ENCODE measurements at places on chromosomes 1 and 21. TPM values are rescaled to one million over a fixed set of nuclear protein-coding genes. Genes with fewer than 3 reads are reported as not detected.

- DNase-seq, result peak; percentile 41
These were observed 9.8 kb upstream of the CELSR2 start for GRCh38 chr1:109239409-109240068.

Gene HEYL
- total RNA-seq, result 0.88 TPM

GRCh38 chr21:16460936-16461335 lies 731.2 kb downstream of the USP25 start:
- DNase-seq, result no peak

DNA sequence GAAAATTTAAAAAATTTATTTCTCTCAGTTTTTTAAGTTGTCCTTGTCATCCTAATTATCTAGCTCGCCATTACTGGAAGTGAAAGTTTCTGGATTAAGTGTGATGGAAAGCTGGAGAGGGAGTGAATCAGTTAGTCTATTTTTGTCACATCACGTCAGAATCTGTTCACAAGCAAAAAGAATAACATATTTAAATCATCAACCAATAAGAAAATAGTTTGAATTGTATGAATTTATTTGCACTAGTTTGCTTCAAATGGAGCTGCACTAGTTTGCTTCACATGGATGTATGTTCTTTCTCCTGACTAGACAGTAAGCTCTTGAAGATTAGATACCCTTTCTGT lies 22.8 kb downstream of the PHC2 start:
- DNase-seq, result no peak

GRCh38 chr1:59446257-59446901 lies 149.5 kb downstream of the FGGY start:
- peak; percentile 27 for DNase-seq

- DNase-seq, result no peak
These were observed 96.7 kb downstream of the ABCA4 start for GRCh38 chr1:94024104-94024792.

- no peak for DNase-seq
These were observed 33.0 kb upstream of the HSD17B7 start for GRCh38 chr1:162757476-162757875.

- DNase-seq, result no peak
These were observed 2.9 kb downstream of the ADAMTS1 start for GRCh38 chr21:26842300-26842699.

DNA sequence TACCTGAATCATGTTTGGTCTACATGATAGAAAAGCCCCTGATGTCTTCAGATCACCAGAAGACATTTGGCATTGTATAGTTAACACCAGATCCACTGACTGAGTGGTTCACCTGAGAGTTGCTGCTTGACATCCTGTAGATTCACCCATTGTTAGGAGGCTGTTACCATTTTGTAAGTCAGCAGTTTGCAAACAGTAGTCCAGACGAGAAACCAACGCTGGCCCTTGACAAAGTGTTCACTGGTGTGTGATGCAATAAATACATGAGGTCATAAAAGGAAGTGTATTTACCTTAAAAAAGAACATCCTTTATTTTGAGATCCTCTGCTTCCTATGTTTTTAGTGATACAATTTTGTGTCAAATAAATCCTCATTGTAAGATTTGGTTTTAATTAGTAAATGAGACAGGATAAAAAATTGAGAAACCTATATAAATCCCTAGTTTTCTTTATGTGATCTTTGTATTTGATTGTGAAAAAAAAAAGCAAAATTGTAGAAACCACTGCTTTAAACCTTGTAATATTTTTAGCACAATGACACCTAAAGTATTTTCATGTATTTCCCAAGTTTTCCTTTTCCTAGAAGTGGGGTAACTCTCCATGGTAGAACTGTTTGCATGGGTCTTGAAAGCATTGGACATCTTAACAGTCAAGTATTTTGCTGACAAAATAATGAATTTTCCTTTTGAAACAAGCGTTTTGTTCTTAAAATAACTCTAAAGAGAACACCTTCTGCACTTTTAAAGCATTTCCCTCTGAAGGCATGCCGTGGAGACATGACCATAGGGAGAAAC lies 204.3 kb downstream of the FGGY start:
- DNase-seq, result peak; percentile 16

Gene LDLRAD2
- 0.77 TPM for total RNA-seq

DNA sequence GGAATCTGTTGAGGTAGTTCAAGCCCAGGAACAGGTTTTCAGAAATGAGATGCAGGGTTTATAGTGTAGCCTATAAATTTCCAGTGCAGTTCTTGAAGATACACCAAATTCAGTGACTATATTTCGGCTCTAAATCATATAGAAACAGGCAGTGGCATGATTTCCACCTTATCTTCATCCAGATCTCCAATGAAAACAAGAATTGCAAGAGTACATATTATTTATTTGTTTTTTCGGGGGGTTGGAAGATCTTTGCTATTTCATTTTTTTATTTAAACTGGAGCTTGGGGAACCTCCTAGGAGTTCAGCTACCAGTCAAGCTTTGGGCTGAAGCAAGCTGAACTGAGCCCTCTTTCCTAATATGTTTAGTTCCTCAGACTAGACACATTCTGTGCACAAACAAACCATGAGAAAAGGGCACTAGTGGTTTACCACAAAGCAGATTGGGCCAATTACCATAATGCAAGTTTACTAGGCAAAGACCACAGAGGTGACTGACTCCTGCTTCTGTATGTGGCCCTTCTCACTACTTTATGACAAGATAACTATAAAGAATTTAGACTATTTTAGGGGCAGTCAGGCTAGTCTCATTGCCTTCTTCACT lies 68.5 kb downstream of the RGS2 start:
- DNase-seq, result no peak

- DNase-seq, result peak; percentile 46
These were observed 645 bp downstream of the ATP6V0B start for GRCh38 chr1:43975249-43975961.

GRCh38 chr1:154598871-154599635 lies 8.9 kb downstream of the ADAR start:
- DNase-seq, result no peak

GRCh38 chr21:36859744-36860501 lies 106.5 kb downstream of the HLCS start:
- DNase-seq, result peak; percentile 55

- DNase-seq, result no peak
These were observed 45.4 kb upstream of the SELENON start for GRCh38 chr1:25754470-25755181.

- DNase-seq, result no peak
These were observed 14.0 kb upstream of the SPSB1 start for GRCh38 chr1:9278585-9279153.

DNA sequence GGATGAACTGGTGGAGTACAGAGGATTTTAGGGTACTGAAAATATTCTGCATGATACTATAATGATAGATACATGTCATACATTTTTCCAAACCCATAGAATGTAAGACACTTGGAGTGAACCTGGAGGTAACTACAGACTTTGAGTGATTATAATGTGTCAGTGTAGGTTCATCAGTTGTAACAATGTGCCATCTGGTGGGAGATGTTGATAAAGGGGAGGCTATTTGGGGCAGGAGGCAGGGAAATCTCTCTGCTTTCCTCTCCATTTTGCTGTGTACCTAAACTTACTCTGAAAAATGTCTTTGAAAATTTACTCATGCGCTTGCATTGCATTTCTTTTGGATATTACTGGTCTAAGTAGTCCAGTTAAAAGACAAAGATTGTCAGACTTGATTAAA lies 35.2 kb downstream of the PTBP2 start:
- peak; percentile 13 for DNase-seq

Gene PIAS3
- 22.2 TPM for total RNA-seq

DNA sequence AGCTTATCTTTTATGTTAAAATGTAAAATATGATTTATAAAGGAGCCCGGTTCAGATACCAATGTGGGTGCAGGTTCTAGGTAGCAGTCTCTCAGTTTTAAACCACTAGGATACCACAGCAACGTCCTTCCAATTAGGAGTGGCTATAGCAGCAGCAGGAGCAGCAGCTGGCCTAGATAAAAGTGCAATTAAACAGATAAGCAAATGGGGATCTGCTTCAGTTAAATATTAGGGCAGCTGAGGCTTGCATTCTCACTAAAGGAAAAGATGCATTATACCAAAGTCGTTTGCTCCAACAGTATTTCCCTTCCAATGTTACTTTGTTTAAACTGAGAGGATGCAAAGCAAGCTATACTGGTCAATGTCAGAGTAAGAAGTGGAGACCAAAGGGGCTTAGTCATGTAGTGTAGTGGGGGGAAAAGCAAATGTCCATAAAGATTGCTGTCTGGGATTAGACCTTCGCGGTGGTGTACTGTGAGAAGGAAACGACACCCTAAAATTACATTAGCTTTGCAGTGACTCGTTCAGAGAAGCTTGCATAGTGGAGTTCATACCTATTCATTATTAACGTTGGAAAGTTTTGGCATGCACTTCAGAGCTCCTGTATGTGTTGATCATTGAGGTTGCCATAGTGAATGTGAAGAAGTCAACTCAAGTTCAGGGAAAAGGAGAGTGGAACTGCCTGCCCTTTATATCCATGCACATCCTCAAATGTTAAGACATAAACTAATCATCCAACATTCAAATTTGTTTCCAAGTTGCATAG lies 272.2 kb downstream of the VAV3 start:
- no peak for DNase-seq

DNA sequence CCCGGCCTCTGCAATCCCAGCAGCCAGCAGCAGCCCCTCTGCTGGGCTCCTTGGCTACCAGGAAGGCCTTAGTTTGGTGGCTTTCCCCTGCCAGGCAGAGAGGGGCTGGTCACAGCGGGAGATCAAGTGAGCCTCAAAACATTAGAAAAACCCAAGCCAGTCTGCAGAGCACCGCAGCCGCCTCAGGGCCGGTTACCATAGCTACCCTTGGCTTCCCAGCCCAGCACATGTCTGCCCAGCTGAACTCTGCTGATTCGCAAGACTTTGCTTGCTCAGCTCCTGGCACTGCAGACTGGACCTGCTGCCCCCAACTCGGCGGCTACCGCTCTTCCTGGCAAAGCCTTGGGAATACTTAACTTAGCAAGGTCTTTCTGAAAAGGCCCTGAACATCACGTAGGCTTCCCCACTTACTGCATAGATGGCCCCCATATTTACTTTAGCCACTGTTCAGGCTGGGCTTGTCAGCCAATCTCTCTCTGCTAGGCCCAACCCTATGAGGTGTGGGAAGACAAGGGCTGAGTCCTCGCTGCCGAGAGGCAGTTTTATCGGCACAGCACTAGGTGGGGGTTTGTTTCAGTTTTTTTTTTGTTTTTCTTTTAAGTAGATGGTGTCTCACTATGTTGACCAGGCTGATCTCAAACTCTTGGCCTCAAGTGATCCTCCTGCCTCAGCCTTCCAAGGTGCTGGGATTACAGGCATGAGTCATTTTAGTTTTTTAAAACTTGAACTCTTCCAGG lies 28.6 kb upstream of the PLEKHG5 start:
- peak; percentile 76 for DNase-seq

DNA sequence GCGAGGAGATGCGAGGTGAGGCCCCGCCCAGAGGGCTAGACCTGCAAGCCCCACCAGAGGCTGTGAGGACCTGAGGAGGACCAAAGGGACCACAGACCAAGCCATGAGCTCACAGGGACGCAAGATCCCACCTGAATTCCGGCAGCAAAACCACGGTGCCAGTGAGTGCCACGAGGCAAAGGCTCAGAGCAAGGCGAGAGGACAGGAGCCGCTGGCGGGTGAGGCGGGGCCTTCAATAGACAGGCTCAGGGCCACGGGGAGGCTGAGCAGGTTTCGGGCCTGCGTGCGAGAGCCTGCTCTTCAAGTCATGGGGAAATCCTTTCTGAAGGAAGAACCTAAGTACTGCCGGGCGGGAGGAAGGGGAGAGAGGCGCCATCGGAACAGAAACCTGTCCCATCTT lies 7.1 kb upstream of the TMEM240 start:
- no peak for DNase-seq

Gene SLC5A9
- total RNA-seq, result 0.83 TPM

DNA sequence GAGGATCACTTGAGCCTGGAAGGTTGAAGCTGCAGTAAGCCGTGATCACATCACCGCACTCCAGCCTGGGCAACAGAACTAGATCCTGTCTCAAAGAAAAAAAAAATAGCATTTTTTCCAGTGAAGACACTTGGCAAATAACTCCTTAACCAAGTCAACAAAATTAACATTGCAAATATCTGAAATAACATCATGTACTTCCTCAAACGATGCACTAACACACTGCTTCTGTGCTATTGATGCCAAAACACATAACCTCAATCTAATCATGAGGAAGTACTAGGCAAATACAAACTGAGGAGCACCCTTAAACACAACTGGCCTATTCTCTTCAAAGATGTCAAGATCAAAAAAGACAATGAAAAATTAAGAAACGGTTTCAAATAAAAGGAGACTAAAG lies 32.3 kb downstream of the PABPC4 start:
- no peak for DNase-seq

- DNase-seq, result peak; percentile 85
These were observed 2.2 kb upstream of the FRRS1 start for GRCh38 chr1:99768524-99769245.

GRCh38 chr1:81671038-81671437 lies 129.7 kb upstream of the ADGRL2 start:
- DNase-seq, result no peak

Gene ADCY10
- total RNA-seq, result 0.69 TPM

Gene HSPB7
- 744 TPM for total RNA-seq

DNA sequence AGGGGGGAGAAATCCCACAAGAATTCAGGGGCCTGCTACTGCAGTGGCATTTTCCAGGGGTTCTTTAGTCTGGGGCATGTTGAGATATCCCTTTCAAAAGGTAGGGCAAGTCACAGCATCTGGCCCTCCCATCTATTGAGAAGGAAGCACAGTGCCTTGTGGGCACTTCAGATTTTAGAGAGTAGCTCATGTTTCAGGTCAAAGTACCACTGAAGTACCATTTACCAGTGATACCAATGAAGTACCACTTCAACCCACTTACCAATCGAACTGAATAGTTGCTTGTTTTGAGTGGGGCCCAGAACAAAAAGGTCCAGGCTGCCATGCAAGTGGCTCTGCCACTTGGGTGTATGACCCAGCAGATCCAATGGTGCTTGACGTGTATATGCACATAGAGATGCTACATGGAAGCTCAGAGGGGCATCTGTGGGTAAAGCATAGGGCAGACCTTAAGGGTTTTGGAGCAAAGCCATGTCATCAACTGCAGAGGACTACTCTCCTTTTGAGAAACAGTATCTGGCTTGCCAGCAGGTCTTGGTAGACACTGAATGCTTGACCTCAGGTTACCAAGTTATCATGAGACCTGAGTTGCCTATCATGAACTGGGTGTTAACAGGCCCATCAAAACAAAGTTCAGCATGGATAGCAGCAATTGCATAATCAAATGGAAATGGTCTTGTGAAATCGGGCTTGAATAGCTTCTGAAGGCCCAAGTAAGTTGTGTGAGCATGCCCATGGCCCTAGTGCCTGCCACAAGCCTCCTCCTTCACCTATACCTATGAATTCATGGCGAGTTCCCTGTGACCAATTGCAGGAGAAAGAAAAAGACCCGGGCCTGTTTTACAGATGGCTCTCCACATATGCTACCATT lies 23.5 kb downstream of the PLA2G2D start:
- DNase-seq, result no peak

DNA sequence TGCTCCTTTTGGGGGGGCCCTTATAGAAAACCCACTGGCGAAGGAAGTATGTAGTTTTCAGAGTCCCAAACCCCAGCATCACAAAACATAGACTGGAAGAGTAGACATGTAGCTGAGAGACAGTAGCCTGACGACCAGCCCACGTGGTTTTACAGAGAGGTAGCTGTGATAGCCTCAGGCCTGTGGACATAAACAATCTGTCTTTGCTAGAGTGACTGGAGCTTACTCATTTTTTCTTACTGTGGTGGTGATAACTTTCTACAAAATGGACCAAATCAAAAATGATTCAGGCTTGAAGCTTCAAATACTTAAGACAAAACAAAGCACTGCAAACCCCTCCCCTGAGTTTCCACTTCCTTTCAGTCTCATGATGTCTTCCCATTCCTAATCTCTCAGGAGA lies 497.0 kb downstream of the RWDD3 start:
- DNase-seq, result no peak

Gene C1orf87
- total RNA-seq, result not detected

- no peak for DNase-seq
These were observed 824.3 kb upstream of the PRMT6 start for GRCh38 chr1:106232128-106232527.
